ENCODE measurements at places on chromosomes 12 and 14.

- DNase-seq = no peak
Observed at GRCh38 chr14:97179573-97179972, 382.4 kb downstream of the VRK1 start.

- DNase-seq = no peak
Observed at GRCh38 chr14:50233166-50233950, 2.0 kb upstream of the SOS2 start.

GRCh38 chr12:6667559-6668210 lies 4.8 kb upstream of the ING4 start:
- no peak for DNase-seq

- no peak for DNase-seq
Observed at GRCh38 chr12:97140355-97140754, 233.3 kb downstream of the NEDD1 start.

- DNase-seq = no peak
Observed at GRCh38 chr12:123973552-123974341, 732 bp downstream of the ZNF664 start.

- no peak for DNase-seq
Observed at GRCh38 chr12:85266356-85266755, 13.7 kb upstream of the ALX1 start.

- no peak for DNase-seq
Observed at GRCh38 chr14:44782775-44783238, 178.9 kb downstream of the KLHL28 start.

DNA sequence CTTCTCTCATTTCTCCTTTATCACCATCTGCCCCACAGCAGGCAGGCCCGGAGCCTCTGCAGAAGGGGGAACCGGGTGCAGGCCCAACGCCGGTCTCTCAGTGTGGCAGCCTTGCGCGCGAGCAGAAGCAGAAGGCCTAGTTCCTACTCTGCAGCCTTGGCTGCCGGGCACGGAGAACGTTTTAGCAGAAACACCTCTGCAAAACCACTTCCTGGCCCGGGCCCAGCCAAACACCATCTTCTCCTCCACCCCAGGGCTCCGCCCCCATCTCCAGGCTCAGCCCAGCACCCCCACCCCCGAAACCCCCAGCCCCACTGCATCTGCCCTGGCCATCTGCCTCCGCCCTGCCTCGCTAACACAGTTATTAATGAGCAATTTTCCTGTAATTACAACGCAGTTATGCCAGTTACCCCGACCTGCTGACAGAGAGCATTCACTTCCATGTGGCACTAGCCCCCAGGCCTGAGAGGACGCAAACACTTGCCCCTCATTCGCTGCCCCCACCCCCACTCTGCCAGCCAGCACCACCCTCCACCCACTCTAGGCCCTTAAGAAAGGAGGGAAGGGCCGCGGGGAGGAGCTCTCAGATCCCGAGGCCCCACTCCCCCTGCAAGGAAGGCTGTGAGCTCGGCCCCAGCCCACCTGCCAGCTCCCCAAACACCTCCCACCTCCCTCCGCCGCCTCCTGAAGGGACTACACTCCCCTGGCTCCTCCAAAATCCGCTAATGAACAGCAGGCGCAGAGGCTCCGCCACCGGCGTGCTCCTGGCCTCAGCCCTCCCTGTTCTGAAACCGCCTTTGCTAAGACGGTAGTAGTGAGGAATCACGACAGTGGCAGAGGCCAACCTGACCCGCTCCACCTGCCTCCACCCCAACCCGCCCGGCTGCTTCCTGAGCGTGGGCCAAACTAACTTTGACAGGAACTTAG lies 44.7 kb upstream of the FBRSL1 start:
- no peak for DNase-seq

GRCh38 chr12:52372216-52373154 lies 5.2 kb upstream of the KRT85 start:
- peak; percentile 51 for DNase-seq

GRCh38 chr12:11987901-11988300 lies 82.8 kb upstream of the BCL2L14 start:
- DNase-seq = no peak

DNA sequence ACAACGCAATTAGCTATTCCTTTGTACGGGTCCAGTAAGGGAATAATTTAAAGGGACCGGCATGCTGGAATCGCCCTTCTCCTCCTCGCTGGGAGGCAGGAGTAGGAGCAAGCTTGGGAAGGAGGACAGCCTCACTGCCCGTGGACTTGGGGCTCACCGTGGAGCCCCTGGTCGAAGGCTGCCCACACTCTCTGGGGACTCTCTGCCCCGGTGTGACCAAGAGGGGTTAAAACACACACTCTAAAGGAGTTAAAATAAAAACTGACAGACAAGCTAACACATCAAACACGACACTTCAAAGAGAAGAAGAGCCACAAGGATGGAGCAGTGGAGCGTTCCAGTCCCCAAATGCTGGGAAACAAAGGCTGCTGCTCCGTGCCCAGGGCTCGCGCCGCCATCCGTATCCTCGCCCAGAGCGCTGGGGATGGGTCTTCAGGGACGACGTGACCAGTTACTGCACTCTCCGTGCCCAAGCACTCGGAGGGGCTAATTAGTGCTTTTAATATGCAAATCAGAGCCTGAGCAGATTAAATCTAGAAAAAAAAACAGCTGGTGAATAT lies 123.3 kb downstream of the PAPOLA start:
- no peak for DNase-seq

DNA sequence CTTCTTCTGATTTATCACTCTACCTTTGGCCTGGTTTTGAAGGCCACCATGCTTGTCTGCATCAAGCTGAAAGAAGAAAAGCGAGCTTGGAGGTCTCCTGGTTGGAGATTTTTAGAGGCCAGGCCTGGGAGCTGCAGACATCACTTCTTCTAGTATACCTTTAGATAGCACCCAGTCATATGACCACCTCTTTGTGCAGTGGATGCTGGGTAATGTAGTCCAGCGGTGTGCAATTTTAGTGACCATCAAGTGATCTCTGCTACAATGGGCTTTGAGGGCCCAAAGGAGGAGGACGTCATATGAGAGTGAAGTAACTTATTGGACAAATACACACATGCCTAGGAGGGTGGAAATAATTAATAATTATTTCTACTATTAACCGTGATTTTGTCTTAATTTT lies 15.2 kb upstream of the WNT5B start:
- no peak for DNase-seq

DNA sequence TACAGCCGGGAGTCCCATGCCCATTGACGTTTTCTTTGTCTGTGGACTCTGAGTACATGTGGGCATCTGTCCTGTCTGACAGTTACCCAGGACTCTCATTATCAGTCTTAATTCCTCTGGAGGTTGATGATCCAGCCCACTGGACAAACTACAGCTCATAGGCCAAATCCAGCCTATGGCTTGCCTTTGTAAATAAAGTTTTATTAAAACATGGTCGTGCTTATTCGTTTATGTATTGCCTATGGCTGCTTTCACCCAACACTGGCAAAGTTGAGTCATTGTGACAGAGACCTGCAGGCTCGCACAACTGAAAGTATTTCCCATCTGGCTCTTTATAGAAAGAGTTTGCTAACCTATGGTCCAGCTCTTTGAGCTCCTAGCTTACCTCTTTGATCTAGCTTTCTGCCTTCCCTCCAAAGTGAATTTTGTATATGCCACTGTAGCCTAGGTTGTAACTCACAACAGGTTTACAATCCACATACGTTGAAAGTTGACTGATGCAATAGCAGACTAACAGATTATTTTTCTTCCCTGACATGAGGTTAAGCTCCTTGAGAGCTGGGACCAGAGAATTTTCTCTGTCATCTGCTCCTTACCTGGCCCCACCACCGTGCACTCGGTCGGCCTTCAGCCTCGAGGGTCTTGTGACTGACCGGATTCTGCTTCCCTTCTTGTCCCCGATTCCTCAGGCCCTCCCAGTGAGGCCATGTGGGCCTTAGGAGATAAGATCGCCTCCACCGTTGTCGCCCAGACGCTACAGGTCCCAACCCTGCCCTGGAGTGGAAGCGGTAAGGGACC lies 57.3 kb downstream of the ACACB start:
- DNase-seq = no peak

- no peak for DNase-seq
Observed at GRCh38 chr14:50762001-50762930, 68.7 kb downstream of the NIN start.

GRCh38 chr14:100393362-100393761 lies 70.2 kb downstream of the SLC25A47 start:
- no peak for DNase-seq

- DNase-seq = no peak
Observed at GRCh38 chr12:122058549-122059149, 19.9 kb upstream of the MLXIP start.

- DNase-seq = peak; percentile 2
Observed at GRCh38 chr12:122282061-122282460, 15.8 kb upstream of the VPS33A start.

GRCh38 chr12:104704224-104704779 lies 247.6 kb downstream of the CHST11 start:
- no peak for DNase-seq

DNA sequence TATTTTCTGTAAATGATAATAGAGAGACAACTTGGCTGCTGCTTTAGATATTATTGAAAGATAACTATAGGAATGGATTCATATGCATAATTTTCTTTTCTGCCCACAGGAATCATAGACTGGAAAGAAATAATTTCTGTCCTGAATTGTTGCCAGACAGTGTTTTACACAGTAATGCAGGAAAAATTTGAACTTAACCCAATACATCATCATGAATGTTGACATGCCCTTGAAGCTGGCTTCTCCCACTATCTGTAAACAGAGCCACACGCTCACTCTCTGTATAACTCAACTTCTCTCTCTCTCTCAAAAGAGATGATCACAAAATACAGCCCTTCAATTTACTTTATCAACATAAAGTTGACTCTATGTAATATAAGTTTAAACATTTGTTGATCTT lies 56.6 kb downstream of the PAX9 start:
- no peak for DNase-seq

Data from NCI-H2227 treated with DMSO at 0.1 percent for 48 hours (cell line).